ENCODE measurements at places on chromosomes 7 and 10.

GRCh38 chr7:15012135-15012534 lies 109.6 kb upstream of the DGKB start:
- DNase-seq: no peak

- DNase-seq: no peak
Measured at GRCh38 chr10:102491136-102491535, 11.4 kb downstream of the ACTR1A start.

GRCh38 chr10:92142949-92143348 lies 147.9 kb downstream of the CPEB3 start:
- no peak for DNase-seq

DNA sequence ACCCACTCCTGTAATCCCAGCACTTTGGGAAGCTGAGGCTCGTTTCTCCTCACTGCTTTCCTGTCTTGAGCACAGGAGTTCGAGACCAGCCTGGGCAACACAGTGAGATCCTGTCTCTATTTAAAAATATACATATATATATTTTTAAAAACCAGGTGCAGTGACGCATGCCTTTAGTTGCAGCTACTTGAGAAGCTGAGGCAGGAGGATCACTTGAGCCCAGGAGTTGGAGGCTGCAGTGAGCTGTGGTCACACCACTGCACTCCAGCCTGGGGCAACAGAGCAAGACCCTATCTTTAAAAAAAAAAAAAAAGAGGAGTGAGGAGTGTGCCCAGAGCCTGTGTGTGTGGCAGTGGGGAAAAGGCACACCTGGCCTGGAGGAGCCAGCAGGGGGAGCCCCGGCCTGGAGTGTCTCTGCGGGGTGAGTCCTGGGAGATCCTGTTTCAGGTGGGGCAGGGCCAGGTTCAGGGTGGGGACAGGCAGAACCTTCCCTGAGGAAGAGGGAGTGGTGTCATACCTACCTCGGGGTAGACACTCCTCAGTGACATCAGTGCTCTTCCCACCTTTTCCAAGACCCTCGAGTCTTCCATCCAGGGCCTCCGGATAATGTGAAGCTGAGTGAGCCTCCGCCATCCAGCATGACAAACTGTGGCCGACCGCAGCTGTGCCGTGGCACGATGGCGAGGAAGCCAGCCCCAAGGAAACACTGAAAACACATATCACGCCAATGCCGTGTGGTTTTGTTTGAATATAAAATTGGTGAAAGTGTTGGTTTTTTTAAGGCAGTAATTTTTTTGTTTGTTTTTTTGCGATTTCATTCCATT lies 9.0 kb upstream of the ARPC1B start:
- DNase-seq: peak; percentile 87

DNA sequence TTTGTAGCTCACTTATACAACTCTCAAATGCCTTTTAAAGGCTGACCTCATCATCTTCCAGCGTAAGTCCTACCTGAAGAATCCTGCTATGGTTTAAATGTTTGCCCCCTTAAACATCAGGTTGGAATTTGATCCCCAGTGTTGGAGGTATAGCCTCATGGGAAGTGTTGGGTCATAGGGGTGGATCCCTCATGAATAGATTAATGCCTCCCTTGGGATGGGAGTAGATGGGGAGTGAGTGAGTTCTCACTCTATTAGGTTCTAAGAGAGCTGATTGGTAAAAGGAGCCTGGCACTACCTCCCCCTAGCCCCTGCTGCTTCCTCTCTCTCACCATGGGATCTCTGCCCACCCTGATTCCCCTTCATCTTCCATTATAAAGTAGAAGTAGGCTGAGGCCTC lies 285.6 kb downstream of the FZD1 start:
- DNase-seq: no peak

GRCh38 chr10:71554671-71555070 lies 158.0 kb downstream of the CDH23 start:
- DNase-seq: no peak

DNA sequence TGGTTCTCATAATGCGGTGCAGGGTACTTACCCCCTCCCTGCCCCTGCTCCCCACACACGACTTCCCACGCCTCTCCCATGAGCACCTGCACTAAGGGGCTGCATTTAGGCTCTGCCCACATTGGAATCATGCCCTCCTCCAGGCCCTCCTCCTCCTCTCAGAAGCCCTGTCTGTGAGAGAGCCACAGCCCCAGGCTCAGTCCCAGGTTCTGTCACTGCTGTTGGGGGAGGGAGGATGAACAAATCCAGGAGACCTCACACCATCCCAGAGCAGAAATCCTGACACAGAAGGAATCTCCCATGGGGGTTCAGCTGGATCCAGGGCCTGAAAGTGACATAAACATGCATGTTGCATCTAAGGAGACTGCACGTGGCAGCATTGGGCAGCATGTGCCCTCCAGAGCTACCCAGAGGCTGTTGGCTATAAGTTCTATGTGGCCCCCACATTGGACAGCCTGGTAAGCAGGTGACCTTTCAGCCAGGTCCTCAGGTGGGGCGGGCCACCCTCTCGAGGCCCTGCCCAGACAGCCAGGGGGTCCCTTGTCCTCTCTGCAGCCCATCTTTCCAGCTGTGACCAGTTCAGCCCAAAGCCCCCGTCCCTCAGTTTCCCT lies 1.6 kb upstream of the PILRA start:
- DNase-seq: peak; percentile 60

- DNase-seq: no peak
Measured at GRCh38 chr10:79060641-79061255, 8.0 kb upstream of the ZMIZ1 start.

- DNase-seq: no peak
Measured at GRCh38 chr10:82866424-82867020, 991.5 kb downstream of the NRG3 start.

DNA sequence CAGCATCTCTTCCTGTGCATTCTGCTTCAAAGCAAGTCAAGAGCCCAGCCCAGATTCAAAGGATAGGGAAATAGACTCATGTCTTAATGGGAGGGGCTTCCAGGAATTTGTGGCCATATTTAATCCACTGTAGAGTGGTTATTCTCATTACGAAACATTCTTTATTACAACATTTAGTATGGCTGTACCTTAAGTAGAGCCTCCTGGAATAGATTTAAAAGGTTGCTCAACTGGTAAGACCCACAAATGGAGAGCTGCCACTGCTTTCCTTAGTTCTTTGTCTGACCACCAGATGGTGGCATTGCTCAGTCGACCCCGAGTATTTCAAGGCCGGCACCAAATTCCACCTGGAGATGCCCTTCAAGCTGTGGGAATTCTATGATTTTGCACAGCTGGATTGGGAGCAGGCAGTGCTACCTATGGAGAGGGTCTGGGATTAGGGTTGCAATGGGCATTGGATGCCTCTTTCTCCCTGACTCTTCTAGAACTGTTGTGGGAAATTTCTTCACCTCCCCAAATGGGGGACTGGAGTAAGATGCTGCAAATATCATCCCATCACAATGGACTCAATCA lies 102.2 kb downstream of the RBM20 start:
- DNase-seq: peak; percentile 88

GRCh38 chr10:124680675-124681074 lies 63.5 kb downstream of the FAM53B start:
- no peak for DNase-seq

DNA sequence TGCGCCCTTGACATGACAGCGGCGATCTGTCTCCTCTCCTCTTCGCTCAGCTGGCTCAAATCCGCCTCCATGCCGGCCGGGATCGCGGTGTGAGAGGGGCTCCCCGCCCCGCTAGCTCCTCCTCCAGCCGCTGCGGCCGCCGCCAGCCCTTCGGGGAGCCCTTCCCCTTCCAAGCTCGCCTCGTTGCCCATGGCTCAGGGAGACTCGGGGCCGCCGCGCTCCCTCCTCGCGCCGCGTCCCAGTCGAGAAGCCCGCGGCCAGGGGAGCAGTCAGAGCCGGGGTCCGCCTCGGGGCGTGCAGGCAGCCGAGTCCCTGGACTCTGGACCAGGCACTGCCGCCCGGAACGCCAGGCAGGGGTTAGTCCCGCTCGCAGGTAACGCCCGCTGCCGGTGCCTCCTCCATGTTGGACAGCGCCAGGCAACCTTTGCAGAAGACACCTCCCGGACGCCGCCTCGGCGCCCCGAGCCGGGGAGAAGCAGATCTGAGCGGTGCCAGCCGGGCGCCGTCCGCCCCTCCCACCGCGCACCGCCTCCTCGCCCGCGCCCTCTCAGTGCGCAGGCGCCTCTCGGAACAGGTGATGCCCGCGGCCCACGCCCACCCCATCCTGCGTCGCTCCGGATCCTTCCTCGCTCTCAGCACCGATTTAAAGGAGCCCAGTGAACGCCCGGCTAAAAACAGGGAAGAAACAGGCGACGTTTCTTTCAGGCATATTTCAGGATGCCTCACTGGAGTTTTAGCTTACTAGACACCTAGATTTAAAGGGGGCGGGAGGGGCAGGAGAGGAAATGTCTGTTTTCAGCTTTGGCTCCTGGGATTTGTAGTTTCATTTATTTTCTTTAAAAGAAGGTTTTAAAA lies at the start of gene PCLO:
Gene PCLO, minus strand, starts transcription at position 483 of the 855 bp plus-strand sequence. Its CDS starts 292 bp downstream, at position 191.
- peak; percentile 97 for DNase-seq

DNA sequence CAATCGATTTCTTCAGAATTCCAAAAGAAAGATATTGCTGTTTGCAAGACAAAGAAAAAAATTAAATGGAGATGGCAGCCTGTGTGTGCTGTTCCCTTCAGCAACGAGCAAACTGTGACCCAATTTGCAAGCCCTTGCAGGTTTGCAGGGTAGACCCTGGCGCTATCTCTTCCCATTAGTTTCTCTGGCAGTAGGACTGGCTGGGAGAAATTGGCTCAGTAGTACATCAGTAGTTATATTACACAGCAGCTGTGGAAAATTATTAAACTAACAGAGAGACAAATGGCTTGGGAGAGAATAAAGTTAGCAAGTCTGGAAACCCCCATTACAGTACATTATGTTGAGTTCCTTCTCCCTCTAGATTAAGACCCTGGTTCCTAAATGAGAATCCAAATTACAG lies 116.4 kb upstream of the ITGB1 start:
- DNase-seq: no peak

- no peak for DNase-seq
Measured at GRCh38 chr7:101819183-101819582, 1.8 kb downstream of the CUX1 start.

DNA sequence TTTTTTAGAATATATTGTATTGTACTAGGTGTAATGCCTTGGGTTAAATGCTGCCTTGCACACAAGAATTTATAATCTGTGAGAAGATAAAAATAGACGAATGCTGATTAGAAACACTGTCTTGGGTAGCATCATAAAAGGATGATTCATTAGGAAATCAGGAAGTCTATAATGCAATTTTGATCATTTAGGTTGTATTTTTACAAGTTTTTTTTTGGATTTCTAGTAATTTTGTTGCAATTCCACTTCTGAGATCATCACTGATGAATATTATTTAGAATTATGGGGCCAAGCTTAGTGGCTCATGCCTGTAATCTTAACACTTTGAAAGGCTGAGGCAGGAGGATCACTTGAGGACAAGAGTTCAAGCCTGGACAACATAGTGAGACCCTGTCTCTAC lies 29.6 kb downstream of the WBP1L start:
- no peak for DNase-seq

GRCh38 chr10:102630663-102631062 lies 13.6 kb upstream of the TRIM8 start:
- no peak for DNase-seq

DNA sequence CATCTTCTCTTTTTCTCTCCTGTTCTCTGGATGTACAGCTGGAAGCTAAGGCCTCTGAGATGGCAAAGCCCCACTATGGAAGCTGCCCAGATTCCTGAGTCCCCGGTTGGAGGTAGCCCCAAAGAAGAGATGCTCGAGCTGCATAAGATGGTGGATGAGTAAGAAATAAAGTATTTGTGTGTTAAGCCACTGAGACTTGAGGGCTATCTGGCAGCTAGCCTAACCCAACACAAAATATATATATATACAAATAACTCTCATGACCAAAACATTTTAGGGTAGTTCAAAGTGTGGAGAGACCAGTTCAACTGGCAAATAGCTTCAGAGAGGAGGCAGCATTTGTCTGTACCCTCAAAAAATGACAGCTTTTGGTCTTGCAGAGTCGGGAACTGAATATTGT lies 72.4 kb upstream of the PDE1C start:
- no peak for DNase-seq

GRCh38 chr7:108448584-108449505 lies 7.4 kb downstream of the NRCAM start:
- no peak for DNase-seq

GRCh38 chr7:5284304-5285281 lies 1.9 kb downstream of the SLC29A4 start:
- DNase-seq: peak; percentile 87

DNA sequence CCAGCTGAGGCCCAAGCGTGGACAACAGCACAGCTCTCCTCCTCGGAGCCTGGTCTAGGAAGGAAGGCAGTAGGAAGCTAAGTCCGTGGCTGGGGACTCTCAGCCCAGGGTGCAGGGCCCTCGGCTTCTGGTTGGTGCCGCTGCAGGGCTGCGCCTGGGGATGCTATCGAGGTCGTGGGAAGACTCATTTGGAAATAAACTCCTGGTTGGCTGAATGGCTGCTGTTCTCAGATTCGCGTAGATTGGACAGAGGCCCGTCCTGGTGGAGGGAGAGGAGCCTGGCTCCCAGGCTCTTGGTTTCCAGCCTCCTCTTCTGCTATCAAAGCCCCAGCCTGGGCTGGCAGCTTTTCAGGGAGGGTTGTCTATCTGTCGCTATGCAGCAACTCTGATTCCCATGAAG lies 152.6 kb upstream of the FZD8 start:
- DNase-seq: no peak

GRCh38 chr10:79223091-79224048 lies 123.9 kb upstream of the PPIF start:
- peak; percentile 99 for DNase-seq

- DNase-seq: no peak
Measured at GRCh38 chr7:24057243-24057642, 226.7 kb upstream of the NPY start.

- no peak for DNase-seq
Measured at GRCh38 chr10:128853537-128853936, 613.5 kb upstream of the MGMT start.

GRCh38 chr7:50803359-50804337 lies 21.0 kb upstream of the GRB10 start:
- DNase-seq: no peak

GRCh38 chr10:102598243-102598642 lies 46.0 kb upstream of the TRIM8 start:
- no peak for DNase-seq

DNA sequence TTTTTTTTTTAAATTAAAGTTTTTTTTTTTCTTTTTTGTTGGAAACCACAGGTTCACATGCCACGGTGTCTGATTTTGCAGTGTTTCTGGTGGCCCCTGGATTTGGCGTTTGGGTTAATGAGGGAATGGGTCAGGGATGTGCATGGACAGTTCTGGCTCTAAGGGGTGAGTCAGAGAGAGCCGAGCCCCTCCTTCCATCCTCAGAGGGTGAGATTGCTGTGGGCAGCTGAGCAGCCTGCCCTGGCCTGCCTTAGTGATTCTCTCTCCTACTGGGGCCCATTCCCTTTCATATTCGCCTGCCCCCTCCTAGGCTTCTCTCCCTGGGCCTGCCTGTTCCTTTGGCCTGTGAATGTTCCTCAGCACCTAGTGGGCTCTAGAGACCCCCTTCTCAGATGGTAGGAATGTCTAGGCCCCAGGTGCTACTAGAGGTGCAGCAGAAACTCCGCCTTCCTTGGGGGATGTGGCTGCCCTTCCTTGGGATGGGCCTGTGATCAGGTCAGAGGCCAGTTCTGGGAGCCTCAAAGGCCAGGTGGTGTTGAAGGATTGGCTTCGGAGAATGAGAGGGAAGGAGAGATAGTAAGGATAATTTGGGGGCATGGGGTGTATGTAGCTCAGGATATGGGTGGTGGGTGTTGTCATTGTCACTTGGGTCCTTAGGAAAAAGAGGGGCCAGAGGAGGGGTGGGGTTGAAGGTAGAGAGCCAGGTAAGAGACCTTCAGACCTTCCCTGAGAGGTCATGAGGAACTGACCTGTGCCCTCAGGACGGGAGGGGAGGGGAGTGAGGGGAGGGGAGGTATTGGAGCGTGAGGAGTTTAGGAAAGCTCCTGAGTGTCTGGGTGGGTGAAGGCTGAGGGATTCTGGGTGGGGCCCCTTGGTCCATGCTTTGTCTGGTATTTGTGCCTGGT lies 19.8 kb downstream of the TSPAN14 start:
- peak; percentile 74 for DNase-seq
